ENCODE measurements at places on chromosomes 2 and 18.

GRCh38 chr2:42567806-42568400 is 529 bp upstream of the MTA3 start:
- DNase-seq, result peak; percentile 24

DNA sequence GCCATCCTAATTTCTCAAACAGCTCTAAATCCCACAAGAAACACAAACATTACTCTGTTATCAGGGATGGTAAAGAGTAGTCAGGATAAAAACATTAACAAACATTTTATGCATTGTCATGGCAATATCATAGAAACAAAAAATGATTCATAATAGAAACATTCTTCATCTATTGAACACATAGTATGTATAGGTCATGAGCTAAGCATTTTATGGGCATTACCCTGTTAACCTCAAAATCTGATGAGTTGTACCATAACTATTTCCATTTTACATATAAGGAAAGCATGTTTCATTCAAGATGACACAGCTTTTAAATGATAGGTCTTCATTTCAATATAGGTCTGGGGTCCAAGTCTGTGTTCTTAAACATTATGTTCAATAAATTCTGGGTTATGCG is 344.9 kb downstream of the RND3 start:
- no peak for DNase-seq

- no peak for DNase-seq
These were observed 12.1 kb downstream of the MXD1 start for GRCh38 chr2:69926849-69927515.

- no peak for DNase-seq
These were observed 707.6 kb downstream of the SLC4A3 start for GRCh38 chr2:220334871-220335590.

DNA sequence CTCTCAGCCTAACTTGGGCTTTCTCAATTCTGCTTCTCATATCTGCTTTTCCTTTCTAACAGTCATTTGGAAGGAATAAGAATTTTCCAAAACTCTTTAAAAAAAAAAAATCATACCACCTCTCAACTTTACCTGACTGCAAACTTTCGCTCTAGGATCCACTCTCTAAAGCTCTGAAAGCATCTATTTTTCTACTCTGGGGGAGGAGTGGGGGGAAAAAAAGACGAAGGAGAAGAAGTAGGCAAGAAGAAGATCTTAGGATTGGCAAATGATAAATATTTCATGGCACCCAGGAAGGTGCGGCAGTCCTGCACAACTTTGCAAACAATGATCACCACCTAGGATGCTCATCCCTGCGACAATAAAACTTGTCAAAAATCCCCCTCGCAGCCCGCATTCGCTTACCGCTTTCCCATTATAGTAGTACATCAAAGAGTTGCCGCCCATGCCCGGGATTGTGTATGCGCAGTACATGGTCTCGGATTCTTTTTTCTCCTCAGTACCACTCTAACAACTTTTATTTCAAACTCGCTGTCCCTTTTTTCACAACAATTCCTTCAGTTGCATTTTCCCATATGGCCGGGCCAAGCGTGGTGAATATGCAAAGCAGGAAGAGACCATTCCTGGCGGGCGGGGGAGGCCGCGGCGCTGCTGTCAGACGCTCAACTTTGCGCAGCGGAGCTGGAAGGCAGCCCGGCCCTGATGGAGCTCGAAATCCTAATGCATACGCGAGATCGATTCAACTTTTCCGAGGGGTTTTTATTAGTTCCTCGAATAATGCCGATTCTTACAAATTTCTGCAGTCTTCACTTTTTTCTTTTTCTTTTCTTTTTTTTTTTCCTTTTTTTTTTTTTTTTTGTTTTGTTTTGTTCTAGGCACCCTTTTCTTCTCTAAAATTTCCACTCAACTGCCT is 266.5 kb downstream of the TCF4 start:
- peak; percentile 27 for DNase-seq

GRCh38 chr2:232023426-232023825 is 61.9 kb downstream of the DIS3L2 start:
- DNase-seq, result no peak

DNA sequence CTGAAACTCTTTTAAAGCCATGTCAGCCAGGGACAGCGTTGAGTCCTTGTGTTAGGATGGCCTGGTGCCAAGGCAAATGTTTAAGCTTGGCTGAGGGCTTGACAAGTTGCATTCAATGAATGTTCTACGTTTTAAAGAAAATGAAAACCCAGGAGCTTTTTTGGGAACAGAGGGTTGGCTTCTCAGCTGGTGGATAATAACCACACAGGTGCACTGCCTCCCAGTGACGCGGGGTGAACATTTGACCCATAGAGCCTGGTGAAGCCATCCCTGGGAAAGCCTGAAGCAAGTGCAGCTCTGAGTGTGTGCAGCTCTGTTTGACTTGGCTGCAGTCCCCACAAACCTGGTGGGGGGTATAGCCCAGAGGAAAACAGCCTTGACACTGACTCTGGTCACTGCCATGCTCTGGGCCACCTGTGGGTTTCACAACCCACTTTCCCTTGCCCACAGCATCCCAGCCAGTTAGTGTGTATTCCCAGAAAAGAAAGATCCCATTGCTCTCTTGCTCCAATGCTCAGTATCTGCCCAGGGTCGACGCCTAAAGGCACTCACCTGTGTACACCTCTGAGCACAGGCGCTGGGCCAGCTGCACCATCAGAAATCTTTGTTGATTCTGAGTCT is 874.9 kb downstream of the RNF144A start:
- DNase-seq, result no peak

DNA sequence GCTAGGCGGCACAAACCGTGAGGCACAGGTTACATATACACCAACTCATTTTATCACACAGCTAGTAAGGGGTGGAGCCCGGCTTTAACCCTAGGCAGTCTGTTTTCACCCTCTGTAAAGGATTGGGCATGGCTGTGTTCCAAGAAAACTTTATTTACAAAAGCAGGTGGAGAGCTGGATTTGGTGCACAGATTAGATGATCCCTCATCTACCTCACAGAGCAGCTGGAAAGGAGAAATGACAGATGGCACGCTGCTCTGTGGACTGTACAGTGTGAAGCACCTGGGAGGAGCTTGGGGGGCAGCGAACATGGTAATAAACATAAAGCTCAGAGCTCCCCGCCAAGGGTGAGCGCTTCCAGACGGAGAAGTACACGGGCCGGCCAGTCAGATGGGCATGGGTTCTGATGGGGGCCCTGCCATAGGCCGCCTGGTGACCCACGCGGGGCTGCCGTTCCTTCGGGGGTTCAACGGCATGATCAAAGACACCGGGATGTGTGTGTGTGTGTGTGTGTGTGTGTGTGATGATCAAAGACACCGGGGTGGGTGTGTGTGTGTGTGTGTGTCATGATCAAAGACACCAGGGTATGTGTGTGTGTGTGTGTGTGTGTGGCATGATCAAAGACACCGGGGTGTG is 862 bp upstream of the TMEM177 start:
- no peak for DNase-seq

DNA sequence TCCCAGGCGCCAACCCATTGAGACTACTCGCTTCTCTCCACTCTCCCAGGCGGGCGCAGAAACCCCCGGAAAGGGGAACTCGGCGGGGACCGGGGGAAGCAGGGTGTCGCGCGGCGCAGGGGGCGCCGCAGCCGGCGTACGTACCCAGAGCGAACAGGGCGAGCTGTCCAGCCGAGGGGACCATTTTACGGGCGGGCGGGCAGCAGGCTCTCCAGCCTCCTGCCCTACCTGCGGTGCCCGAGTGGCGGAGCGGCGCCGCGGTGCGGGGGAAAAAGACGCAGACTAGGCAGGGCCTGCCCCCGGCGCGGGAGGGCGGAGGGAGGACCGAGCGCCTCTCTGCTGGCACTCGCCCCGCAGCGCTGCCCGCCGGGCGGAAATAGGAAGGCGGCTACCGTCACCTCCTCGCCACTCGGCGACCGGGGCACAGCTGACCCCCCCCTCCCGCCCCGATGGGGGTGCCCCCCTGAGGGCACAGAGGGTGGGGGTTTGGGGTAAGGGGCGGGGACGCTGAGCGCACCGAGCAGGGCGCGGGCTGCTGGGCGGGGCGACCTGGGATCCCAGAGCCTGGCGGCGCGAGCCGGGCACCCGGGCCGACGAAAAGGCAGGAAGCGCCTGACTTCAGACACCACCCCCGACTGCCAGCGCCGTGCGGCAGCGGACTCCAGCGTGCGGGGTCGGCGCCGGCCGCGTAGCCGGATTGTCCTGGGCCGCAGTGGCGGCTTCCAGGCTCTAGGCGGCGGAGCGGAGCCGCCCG is at the start of gene TGFA:
Gene TGFA (minus strand): TSS at position 243 of the 754 bp plus-strand sequence. CDS start 59 bp downstream, at position 184.
- peak; percentile 75 for DNase-seq

DNA sequence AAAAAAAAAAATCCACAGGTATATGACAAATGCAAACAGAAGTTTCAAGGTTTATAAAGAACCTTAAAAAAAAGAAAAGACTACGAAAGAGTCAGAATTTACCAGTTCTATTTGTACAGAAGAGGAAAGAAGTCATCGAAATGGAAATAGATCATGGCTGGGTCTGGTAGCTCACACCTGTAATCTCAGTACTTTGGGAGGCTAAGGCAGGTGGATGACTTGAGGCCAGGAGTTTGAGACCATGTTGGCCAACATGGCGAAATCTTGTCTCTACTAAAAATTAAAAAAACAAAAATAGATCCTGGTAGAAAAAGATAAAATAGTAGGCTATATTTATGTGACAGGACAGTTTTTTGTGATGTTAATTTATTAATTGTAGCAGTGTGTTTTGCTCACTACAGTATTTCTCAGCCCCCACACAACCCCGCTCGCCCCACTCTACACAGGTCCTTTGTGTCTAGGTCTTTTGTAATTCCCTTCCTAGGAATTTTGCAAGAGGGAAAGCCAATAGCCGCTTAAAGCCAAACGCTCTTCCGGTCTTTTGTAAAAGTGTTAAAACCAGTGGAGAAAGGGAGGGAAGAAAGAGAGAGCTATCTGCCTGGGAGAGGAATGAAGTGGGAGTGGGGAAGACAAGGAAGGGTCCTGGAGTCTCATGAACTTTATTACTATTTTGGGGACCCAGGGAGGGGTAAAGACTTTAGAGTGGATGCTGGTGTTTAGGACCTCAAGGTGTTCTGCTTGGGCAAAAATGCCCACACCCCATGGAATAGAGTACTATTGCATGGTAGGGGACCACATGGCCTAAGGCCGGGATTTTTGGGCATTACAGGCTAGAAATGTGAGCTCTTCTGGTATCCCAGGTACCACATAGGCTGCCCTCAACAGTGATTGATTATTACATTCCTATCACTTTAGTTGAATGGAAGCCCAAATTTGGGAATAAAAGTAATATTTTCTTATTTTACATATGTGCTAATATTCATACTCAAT is 59.4 kb upstream of the XPO1 start:
- no peak for DNase-seq

- DNase-seq, result no peak
These were observed 31.3 kb upstream of the TMEM131 start for GRCh38 chr2:98026927-98027522.

DNA sequence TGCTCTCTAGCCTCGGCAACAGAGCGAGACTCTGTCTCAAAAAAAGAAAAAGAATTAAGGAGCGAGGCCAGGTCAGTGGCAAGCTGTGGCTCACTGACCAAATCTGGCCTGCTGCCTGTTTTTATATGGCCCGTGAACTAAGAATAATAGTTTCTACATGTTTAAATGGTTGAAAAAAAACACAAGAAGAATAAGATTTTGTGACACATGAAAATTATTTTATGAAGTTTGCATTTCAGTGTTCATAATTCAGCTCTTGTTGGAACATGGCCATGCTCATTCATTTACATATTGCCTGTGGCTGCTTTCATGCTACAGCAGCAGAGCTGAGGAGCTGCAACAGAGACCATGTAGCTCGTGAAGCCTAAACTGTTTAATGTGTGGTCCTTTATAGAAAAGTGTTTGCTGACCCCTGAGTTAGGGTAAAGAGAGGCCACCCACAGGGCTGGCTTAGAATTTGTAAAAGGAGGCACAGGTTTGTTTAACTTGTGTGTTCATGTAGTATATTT is 59.5 kb downstream of the MFSD6 start:
- DNase-seq, result no peak

- no peak for DNase-seq
These were observed 608 bp upstream of the VPS4B start for GRCh38 chr18:63422864-63423304.

GRCh38 chr2:128423788-128424165 is 105.1 kb upstream of the HS6ST1 start:
- no peak for DNase-seq

GRCh38 chr2:28801726-28802125 is 8.9 kb upstream of the SPDYA start:
- no peak for DNase-seq

DNA sequence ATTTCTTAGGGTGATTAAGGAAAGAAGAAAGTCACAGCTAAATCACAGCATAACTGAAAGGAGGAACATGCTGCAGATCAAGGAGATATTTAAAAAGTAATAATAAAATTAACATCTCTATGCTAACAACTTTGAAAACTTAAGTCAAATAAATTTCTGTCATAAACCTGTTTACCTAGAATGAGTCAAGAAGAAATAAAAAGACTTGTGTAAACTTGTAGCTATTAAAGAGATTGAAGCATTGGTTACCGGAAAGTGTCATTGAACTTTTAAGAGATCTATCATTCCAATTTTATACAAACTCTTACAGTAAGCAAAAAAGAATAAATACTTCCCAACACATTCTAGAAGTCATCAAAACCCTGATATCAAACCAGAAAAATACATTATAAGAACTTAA is 520.1 kb upstream of the SYT4 start:
- DNase-seq, result no peak

GRCh38 chr2:134232461-134232860 is 21.4 kb upstream of the MGAT5 start:
- no peak for DNase-seq

DNA sequence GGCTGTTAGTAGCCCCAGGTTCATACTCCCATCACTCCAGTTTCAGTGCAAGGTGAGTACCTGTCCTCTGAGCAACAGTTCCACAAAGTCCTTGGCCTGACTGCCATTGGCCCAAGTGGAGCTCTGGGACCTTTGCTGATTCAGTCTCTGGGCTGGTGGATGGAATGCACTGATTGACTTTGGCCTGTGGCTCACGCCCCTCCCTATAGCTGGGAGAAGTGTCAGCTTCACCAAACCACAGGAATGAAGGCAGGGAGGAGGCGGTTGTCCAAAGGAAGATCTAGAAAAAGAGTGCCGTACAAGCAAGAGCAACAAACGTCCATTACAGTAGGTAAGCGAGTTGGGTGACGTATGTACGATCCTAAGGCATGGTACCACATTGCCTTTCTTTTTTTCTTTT is 34.0 kb downstream of the QPCT start:
- peak; percentile 61 for DNase-seq

GRCh38 chr2:114745700-114746099 is 303.3 kb downstream of the DPP10 start:
- DNase-seq, result no peak

- no peak for DNase-seq
These were observed 818.8 kb upstream of the GYPC start for GRCh38 chr2:125837128-125837527.

DNA sequence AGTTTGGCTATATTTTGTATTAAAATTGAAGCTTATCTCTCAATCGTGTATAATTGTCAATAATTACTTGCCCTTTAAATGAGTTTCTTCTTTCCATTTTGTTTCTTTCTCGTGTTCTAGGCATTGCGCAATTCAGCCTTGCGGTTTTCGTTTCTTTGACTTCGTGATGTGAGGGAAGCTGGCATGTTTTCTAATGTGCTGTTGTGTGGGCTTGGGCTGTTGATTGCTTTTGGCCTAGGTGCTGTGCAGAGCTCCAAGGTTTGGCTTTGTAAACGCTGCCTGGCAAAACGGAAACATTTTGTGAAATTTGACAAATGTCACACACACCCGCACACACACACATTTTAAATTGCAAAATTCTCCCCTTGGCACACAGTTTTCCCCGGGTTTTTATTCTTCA is 242.6 kb upstream of the TCF4 start:
- no peak for DNase-seq

All from HTR-8/SVneo (cell line).